ENCODE measurements at places on chromosomes 3 and 15.
A peak's percentile ranks its signal among the peaks of the same experiment; 100 is the strongest.

DNA sequence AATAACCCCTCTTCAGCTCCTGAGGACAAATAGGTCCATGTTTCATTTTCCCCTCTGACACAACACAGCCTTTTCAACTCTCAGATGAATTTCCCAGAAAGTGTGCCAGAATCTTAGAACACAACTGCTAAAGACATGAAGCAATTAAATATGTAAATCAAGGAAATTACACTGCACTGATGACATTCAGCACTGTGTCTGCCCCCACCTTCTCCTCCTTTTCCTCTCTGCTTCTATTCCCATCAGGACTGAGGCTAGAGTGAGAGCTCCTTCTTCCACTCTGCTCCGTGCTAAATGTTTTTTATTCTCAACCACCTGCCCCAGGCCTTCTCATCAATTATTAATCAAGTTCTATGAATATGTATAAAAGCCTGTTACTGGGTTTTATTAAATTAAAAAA, 596.1 kb downstream of the TUSC7 start:
- DNase-seq, result no peak

GRCh38 chr15:67253101-67253500, 1.4 kb downstream of the AAGAB start:
- no peak for DNase-seq

GRCh38 chr3:14438929-14439328, 36.5 kb downstream of the SLC6A6 start:
- DNase-seq, result no peak

GRCh38 chr15:58224068-58224467, 85.9 kb downstream of the AQP9 start:
- no peak for DNase-seq

DNA sequence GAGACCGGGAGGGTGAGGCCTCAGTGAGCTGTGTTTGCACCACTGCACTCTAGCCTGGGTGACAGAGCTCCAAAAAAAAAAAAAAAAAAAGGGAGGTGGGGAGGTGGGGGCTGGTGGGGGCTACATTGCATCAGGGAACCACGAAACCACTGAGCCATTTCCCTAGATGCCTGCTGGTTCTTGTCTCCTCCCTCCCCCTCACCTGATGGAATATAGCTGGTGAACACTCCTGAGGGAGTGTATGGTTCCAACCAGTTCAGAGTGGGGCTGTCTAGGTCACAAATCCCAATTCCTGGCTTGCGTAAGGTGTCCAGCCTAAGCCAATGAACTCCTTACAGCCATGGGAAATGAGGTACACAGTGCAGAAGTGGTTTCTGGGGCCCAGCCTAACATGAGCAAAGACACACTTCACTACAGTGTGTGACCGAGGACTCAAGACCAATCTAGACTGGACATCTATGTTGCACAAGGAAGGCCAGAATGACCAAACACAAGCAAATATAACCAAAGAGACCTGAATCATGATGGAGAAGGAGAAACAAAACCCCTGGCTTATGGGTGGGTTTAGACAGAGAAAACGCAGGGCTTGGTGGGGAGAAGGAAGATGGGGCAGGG, 39.1 kb upstream of the OSBPL11 start:
- no peak for DNase-seq

GRCh38 chr15:67794832-67795574, 30.3 kb upstream of the SKOR1 start:
- DNase-seq, result peak; percentile 36

DNA sequence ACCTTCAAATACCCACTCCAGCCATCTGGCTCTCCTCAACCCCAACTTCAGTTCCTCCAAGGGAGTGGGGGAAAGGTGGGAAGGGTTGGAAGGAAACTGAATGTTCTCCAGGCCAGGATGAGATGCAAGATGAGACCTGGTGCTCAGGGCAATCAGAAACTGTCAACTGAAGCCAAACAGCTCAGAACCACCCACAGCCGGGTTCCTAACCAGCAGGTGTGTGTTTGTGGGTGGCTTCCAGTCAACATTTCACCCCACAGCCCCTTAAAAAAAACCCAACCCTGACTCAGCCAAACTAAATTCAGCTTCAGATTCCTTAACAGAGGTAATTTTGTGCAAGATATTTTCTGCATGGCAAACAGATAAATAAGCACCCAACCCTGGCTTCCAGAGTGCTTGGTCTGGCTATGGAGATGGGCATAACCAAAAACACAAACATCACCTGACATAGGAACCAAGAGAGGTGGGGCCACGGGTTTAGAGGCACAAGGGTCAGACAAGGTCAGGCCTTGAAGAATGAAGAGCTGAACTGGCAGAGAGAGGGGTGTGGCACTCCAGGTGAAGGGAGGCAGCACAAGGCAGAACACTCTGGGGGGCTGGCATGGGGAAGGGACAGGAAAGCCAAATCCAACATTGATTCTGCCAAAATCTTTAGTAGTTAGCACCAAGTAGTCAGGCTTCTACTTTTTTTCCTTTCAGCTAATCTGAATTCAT, 34.7 kb downstream of the ZNF445 start:
- DNase-seq, result no peak

Measured in stimulated activated CD4-positive, alpha-beta T cell treated with anti-CD3 and anti-CD28 coated beads, Interleukin-15, amount 100 ng/mL, for 1 hour (primary cell).